ENCODE measurements at places on chromosomes 6 and 20.

GRCh38 chr6:165308926-165309731 lies at the start of gene C6orf118:
TSS of gene C6orf118 (minus strand) at chr6:165309605. CDS start at chr6:165309586, 19 bp downstream.
- no peak for DNase-seq

DNA sequence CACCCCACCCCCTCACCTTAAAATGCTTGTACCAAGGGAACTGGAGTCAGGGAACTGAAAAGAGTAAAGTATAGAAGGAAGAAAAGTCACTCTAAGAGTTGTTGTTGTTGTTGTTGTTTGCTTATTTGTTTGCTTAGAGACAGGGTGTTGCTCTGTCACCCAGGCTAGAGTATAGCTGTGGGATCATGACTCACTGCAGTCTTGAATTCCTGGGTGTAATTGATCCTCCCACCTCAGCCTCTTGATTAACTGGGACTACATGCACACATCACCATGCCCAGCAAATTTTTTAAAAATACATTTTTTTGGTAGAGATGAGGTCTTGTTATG lies 681.6 kb upstream of the GJE1 start:
- DNase-seq, result no peak

GRCh38 chr20:53003420-53004154 lies 31.4 kb downstream of the TSHZ2 start:
- no peak for DNase-seq

GRCh38 chr20:50610212-50610718 lies 81.1 kb downstream of the RIPOR3 start:
- no peak for DNase-seq

DNA sequence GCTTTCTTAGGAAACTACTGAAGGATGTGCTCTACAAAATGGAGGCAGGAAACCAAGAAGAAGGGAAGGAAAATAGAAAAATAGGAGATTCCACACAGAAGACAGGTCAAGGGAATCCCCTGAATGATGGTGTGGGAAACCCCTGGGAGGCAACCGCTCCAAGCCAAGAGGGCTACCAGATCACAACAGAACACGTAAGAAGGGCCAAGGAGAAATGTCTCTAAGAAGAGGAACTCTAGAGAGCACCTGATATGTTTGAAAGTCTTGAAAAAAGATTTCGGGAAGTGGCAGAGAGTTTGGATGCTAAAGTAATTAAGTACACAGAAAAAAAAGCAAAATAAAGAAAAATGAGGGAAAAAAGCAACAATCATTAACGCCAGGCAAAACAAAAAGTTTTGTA lies 7.1 kb downstream of the KIF13A start:
- DNase-seq, result peak; percentile 62

GRCh38 chr20:49572857-49573256 lies 4.9 kb upstream of the PTGIS start:
- DNase-seq, result no peak

GRCh38 chr20:35462351-35462750 lies 7.0 kb downstream of the CEP250 start:
- DNase-seq, result no peak

DNA sequence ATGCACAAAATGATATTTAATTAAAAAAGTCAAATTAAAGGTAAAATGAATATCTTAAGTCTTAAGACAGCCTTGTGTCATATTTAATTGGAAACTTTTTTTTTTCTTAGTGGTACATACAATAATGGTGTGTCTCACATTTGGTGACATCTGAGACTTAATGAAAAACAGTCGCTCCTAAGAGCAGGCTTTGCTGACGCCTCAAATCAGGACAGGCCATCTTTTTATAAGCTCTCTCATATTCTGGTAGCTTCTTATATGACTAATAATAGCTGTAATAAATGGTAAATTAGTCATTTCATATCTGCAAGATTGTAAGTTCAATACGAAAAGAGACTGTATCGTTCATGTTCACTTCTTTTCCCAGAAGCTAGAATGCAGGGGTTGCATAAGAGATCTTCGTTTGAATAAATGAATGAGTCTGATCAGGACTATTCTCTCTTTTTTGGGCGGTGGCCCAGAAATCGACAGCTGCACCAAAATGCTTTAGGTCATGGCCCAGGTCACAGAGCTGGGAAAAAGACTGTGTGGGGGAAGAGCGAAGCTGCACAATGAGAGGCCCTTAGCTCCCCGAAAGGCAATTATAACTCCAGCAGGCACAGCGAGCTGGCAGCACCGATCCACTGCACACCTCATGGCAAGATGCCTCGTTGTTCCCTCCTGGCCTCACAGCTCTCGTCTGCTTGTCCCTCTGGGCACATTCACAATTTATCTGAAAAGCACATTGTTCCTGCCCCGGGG lies 69.4 kb downstream of the NRN1 start:
- DNase-seq, result no peak

DNA sequence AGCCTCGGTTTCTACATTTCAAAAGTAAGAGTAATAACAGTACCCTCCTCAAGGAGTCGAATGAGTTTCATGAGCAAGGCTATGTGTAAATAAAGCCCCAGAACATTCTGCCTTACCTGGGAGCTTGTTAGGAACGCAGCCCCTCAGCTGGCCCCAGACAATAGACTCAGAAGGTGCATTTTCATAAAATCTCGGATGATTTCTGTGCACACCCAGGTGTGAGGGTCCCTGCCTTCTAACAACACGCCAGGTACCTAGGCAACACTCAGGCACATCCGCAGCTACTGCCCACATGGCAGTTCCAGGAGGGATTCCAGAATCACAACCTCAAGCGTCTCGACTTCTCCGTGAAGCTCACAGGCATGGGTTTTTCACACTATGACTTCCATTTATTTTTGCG lies 226.5 kb upstream of the CDH4 start:
- no peak for DNase-seq

DNA sequence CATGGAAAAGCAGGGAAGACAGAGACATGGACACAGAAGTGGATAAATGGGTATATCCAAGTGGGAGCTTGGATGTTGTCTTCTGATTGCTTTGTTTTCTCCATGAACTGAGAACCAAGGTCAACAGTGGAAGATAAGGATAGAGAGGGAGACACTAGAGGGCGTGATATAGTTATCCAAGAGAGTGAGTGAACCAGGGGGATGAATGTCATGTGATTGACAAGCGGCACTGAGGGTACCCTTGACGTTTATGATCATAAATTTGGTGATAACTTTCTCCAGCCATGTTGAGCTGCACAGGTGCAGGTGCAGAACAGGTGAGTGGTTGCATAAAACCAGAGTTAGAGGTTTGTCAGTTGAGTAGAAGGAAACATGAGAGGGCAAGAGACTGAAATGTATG lies 20.7 kb downstream of the EBF4 start:
- peak; percentile 35 for DNase-seq

- DNase-seq, result no peak
Observed at GRCh38 chr6:73064266-73064665, 161.0 kb downstream of the KHDC1L start.

DNA sequence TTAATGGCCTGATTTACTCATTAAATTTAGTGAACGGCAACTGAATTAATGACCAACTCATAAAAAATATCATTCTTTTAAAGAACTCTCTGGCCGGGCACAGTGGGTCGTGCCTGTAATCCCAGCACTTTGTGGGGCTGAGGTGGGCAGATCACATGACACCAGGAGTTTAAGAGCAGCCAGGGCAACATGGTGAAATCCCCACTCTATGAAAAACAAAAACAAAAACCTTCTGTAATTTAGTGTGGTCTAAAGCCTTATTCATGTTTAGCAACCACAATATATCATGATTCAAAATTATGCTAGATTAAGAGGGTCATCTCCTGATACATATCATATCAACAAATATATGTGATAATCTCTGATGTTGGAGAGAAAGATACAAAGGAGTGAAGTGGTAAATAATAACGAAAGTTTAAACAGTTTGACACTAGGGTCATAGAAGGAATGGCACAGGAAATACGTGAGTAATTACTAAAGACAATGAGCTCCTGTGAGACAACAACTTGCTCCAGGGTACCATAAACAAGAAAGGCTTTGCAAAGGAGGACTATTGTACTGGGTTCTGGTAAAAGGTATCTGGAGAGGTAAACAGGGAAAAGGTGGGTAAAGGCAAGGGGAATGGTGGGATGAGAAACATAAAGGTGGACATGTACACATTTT lies 5.7 kb downstream of the ELOVL4 start:
- no peak for DNase-seq

GRCh38 chr20:39691151-39691862 lies 729.2 kb downstream of the DHX35 start:
- no peak for DNase-seq

- no peak for DNase-seq
Observed at GRCh38 chr6:45297320-45297719, 30.8 kb upstream of the RUNX2 start.

GRCh38 chr20:2331901-2332565 lies 36.2 kb downstream of the TGM3 start:
- no peak for DNase-seq

DNA sequence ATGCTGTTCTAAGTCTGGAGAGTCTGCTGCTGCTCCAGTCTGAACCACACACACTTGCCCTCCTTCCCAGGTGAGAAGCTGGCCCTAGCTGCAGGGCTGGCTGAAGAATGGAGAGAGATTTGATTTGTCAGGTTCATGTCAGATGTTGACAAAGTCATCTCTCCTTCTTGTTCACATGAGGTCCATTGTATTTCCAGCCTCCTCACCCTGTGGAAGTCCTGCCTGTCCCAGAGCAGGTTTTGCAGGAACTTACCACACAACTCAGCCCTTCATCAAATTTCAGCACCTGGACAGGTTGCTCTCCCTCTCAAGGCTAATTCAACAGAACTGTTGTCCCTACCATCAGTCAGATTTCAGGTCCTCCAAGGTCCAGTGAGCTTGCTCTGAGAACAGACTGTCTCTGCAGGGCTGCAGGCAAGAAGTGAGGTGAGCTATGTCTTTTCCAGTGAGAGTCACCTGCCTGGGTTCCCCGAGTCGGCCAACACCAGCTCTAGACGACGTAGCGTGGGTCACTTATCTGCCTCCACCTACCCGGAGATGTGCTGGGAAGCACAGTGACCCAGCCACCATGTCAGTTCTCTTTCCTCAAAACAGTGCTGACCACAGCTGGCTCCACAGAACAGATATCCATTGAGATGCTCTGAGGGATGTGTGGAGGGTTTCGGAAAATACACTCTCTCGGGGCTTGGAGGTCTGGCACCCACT lies 58.0 kb upstream of the CD93 start:
- DNase-seq, result no peak

DNA sequence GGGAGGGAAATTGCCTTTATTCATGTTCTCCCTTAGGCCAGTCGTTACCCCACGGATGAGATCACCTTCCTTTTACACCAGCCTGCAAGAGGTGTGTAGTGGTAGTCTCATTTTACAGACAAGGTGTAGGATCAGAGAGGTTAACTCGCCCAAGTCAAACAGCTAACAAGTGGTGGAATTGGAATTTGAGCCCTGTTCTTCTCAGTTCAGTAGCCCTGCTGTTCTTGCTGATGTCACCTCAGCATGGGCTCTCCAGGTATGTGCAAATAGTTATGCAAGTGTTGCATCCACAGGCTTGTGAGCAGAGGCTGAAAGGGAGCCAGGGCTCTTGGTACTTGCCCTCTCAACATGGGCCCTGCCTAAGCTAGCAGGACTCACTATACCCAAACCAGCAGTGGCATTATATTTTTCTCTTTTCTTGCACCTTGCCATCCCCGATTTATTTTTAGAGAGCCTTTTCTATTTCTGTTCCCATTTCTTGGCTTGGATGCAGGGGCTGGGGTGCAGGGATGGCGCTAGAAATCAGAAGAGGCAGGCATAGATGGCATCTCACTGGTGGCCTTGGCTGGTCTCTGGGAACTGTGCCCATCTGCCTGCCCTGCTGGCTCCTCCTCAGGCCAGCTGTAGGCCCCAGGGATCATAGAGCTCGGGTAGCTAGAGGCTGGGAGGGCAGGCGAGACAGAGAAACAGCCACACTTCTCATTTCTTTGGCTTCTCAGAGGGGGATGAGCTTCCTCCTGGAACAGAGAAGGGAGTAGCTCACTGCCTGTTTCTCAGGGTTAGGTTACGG lies 18.2 kb downstream of the PPARD start:
- peak; percentile 82 for DNase-seq

- DNase-seq, result no peak
Observed at GRCh38 chr20:30486103-30486478, 771.4 kb upstream of the DEFB115 start.

DNA sequence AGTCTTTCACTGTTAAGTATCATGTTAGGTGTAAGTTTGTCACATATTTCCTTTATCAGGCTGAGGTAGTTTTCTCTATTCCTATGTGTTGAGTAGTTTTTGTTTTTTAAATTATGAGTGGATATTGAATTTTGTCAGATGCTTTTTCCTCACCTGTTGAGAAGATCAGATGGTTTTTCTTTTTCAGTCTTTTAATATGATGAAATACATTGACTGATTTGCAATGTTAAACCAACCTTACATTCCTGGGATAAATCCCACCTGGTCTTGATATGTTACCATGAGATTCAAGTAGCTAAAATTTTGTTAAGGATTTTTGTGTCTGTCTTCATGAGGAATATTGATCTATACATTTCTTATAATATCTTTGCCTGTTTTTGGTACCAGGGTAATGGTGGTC lies 52.1 kb downstream of the FOXO3 start:
- no peak for DNase-seq

- no peak for DNase-seq
Observed at GRCh38 chr6:166647896-166648295, 20.8 kb upstream of the RPS6KA2 start.

GRCh38 chr6:135314543-135314942 lies 133.4 kb downstream of the MYB start:
- DNase-seq, result no peak

GRCh38 chr20:60034231-60035110 lies 76.2 kb downstream of the CDH26 start:
- no peak for DNase-seq

DNA sequence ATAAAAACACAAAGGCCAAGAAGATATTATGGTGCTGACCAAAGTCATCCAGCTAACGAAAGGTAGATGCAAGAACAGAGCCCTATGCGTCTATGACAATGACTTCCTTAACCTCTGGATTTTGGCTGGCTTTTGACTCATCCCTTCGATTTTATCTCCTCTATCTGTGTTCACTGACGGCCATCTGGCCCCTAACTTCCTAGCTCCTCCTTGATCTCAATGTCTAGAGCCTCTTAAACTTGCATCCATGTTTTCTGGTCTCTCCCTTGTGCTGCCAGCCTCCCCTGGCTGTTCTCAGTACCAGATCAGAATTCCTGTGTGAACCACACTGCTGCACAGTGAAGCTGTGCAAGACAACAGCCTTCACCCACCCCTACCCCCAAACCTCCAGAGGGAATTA lies 452.9 kb downstream of the UTRN start:
- no peak for DNase-seq

DNA sequence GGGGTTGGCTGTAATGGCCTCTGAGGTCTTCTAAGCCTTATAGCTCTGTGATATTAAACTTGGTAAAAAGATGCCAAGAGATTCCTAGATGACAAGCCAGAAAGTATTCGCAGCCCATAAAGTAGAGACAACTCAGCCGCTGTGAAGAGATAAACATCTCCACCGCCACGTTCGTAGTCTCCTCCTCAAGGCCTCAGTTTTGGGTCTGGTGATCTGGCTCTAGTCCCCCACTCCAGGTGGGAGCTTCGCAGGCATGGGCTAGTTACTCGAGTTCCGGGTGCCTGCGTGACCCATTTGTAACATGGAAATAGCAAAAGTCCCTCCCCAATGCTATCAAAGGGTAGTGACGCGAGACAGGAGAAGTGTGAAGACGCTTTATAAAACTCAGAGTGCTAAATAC lies 28.3 kb upstream of the AFDN start:
- DNase-seq, result no peak

GRCh38 chr20:16405254-16405653 lies 168.0 kb downstream of the KIF16B start:
- no peak for DNase-seq
